ENCODE measurements at places on chromosomes 12 and 14.
A peak's percentile ranks its signal among the peaks of the same experiment; 100 is the strongest.

DNA sequence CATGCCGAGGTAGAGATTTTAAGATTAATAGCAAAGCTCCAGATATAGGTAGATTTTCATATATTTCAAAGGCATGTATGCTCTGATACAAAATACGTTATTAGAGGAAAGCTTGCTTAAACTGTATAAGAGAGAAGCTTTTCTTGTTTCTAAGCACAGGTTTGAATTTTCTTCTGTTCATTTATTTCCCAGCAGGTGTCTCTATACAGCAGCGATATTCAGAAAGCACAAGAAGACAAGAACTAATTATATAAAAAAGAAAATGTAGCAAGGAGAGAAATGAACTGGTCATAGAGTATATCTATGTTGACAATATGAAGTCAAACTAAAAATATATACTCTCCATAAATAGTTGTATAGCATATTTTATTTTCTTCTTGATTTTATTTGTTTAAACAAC, 307.4 kb upstream of the NOVA1 start:
- DNase-seq = no peak

GRCh38 chr12:115763982-115764621, 513.4 kb downstream of the MED13L start:
- DNase-seq = no peak

DNA sequence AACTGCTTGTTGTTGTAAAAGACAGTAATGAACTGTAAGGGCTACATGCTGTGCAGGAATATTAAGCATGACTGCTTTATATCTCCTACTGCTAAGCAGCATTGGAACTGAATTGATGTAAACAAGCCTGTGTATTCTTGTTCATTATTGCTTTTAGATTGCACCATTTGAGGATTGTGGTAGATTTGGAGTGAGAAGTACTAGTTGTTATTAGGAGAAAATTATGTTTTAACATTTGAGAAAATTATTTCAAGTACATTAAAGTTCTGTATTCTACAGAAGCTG, 212.7 kb downstream of the ERC1 start:
- no peak for DNase-seq

- DNase-seq = no peak
Observed at GRCh38 chr14:90093942-90094595, 32.3 kb downstream of the KCNK13 start.

GRCh38 chr12:49828133-49829091, at the start of gene NCKAP5L:
TSS of gene NCKAP5L (minus strand) at chr12:49828413. CDS start at chr12:49804044, 24,369 bp downstream.
- peak; percentile 89 for DNase-seq
